ENCODE measurements at places on chromosomes 11 and 22.

GRCh38 chr22:19524170-19525115 lies at the start of gene CLDN5:
Gene CLDN5, minus strand, starts transcription at chr22:19524410. Its CDS starts 155 bp downstream, at chr22:19524255.
- no peak for DNase-seq

GRCh38 chr11:108597736-108598355 lies 4.3 kb upstream of the EXPH5 start:
- DNase-seq, result no peak

DNA sequence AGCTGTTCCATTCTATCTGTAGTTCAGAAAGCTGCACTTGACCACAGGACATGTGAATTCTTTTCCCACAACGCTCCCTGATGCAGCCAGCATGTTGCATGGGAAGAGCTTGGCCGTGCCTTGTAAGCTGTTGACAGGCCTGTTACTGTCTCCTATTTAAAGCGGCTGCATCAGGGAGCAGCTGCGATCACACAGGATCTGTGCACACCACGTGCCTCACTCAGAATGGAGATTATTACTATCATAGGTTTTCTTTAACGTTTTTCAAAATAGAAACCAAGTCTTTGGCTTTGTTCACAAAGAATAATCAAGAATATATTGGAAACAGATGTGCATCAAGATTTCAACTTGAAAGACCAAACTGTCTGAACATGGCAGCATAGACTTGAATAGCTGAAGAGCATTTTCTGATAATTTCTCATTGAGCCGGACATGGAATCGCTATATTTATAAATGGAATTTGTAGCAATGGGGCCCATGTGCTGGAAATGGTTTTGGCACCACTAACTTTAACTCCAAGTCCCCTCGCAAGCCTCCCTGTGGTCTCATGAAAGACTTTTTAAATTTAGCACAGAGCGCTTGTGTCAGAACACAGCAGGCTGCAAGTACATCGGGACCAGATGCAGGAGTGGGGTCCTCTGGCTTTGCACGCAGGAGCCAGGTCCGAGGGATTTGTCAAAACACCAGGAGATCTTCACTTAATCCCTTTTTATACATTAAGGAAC lies 40.8 kb upstream of the MYO18B start:
- DNase-seq, result no peak

GRCh38 chr11:10144954-10145353 lies 149.1 kb downstream of the SBF2 start:
- no peak for DNase-seq

- DNase-seq, result no peak
Observed at GRCh38 chr22:32185821-32186220, 19.1 kb downstream of the RFPL2 start.

DNA sequence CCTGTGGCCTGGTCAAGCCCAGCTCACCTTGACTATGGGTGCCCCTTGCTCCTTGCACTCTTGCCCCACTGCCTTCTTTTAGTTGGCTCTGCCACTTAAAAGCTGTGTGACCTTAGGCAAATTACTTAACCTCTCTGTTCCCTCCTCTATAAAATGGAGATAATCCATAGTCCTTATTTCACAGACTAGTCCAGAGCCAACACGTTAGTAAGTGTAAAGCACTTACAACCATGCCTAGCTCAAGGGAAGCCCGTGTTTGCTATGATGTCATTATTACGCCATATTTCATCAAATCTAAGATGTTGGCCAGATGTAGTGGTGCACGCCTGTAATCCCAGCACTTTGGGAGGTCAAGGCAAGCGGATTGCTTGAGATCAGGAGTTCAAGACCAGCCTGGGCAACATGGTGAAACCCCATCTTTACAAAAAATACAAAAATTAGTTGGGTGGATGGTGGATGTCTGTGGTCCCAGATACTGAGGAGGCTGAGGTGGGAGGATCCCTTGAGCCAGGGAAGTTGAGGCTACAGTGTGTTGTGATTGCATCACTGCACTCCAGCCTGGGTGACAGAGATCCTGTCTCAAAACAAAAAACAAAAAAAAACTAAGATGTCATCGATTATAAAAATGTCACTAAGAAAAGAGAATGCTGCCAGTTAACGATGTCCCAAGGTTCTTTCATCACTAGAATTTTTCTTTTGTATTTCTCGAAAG lies 2.3 kb upstream of the CCDC88B start:
- DNase-seq, result no peak

- DNase-seq, result peak; percentile 38
Observed at GRCh38 chr22:40348025-40348658, 1.8 kb downstream of the ADSL start.

DNA sequence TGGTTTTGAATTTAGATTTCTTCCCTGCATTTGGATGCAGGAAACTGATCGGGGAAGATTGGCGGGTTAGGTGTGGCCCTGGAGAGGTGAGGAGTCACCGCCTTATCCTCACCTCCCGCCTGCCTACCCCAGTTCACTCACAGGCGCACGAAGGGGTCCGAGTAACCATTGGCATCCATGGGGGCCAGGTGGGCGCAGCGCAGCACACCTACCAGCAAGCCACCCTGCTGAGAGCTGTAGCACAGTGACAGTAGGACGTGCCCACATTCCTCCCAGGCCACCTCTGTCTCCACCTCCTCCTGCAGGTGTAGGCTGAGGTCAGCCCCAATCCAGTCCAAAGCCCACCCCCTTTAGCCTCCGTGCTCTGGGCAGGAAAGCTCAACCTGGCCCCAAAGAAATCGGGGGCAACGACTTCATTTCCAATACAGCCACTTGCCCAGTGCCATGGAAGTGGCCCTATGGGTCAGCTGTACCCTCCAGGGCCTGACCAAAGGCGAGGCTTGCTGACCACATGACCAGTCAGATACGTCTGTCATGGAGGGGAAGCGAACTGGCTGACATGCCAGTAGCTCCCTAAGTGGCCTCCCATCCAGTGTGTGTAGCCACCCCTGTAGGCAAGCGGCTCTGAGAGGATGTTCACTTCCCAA lies 6.7 kb downstream of the NDUFV1 start:
- no peak for DNase-seq

DNA sequence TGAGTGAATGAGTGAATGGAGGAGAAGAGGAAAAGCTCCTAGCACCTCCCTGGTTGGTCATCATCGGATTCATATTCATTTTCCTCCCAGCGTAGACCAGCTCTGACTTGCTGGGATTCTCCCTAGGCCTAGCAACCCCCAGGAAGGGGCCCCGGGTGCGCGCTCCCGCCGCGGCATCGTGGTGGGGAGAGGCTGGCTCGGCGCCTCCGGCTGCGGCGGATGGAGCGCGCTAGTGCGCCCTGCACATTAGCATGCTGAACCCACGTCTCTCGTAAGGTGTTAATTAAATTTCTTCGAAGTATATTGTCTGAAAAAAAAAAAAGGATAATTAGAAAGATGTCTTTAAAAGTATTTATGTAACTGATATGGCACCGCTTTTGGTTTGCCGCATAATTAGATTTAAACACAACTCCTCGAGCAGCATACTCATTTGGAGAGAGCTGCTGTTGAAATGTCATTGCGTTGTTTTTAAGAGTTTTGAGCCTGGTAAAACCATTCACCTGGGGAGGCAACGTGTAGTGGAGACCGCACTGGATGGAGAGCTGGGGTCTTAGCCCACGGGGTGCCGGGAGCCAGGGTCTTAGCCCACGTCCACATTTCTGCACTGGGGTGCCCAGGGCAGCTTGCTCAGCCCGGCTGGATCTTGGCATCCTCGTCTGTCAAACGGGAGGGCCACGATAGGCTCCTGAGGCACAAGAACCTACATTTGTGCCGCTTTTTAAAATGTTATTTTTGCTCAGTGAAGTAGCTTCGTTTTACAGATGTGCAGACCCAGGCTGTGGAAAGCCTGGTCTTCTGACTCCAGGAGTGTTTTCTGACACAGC lies 21.8 kb downstream of the MPPED1 start:
- DNase-seq, result no peak

GRCh38 chr11:56916587-56916986 lies 72.1 kb upstream of the OR5AK2 start:
- DNase-seq, result no peak

DNA sequence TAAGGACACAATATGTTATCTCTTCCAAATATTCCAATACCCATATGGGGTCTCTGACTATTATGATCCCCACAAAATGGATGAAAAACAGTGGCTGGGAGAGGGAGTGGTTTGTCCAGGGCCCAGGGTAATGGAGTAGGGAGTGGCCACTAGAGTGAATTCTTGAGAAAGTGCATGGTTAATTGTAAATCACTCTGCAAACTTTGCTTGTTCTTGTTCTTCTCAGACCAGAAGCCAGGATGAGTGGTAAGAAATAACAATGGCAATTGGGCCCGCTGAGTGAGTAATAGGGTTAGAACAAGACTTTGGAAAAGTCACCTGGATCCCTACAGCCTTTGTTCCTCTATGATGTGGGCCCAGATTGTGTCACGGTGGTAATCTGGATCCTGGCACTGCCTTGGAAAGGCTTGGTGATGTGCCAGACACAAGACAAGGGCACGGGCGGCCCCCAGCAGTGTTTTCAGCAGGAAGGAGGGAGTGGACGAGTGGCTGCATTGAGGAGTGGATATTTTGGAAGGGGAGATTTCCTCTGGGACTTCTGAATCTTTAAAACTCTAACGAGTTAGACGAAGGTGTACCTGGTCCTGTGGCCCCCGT lies 18.2 kb upstream of the KIRREL3 start:
- DNase-seq, result no peak

All from CMK (cell line).